NCI-H510A (cell line): ENCODE measurements at places on chromosomes 5 and 9.

DNA sequence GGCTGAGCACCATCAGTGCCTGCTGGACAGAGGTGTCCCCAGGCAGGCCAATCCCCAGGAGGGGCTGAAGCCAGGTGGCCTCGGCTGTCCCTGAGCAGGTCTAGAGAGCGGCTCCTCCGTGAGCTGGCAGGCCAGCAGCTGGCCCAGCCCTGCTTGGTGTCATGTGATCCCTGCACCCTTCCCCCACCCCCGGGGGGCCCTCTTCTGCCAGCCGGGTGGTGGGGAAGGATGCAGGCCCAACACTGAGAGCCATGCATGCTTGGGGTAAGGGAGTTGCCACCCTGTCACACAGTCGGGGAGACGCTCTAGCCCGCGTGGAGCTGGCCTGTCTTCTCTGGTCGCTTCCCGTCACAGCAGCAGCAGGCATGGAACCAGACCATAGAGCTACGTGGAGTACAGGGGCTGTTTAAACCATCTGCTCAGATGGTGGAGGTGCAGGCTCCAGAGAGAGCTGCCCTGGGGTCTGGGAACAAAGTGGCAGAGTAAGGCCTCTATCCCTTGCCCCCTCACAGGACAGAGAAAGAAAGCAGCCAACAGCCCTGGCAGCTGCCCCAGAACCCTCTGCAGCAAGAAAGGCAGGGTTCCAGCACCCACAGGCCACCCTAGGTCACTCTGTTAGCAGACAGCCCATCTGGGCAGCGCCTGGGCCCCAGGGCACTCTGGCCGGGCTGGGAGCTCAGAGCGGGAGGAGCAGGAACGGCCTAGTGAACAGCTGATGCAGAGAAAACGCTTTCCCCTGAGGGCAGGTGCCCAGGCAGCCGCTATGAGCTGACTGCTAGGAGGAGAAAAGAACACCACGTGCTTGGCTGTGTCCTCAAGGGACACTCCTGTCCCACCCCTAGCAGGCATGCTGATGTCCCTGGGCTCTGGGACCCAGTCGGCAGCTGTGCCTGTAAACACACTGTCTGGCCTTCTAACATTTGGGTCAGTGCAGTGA lies 6.8 kb downstream of the RALGDS start:
- no peak for DNase-seq

GRCh38 chr9:7443541-7443940 lies 356.0 kb downstream of the DMAC1 start:
- DNase-seq, result no peak

- DNase-seq, result peak; percentile 24
These were observed 2.0 kb upstream of the AJM1 start for GRCh38 chr9:136840140-136840876.

- no peak for DNase-seq
These were observed 33.7 kb downstream of the SLC31A2 start for GRCh38 chr9:113184539-113184938.

DNA sequence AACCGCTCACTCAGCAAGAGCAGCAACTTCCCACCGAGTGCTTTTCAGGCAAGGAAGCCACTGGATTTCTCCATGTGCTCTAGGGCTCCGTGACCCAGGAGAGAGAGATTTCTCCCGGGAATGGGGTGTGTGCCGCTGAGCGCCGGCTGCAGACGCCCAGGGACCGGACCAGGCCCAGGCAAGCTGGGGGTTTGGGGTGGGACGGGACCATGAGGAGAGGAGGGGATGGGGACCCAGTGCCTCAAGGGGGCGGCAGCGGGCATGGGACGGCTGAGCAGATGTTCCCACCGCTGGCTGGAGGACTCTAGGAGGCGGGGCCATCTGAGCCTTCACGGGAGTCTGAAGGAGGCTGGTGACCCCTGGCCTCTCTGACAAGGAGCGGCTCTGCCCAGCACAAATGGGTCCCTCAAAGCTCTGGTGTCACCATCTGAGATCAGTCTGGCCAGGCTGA lies 8.5 kb downstream of the LCN9 start:
- no peak for DNase-seq

GRCh38 chr5:149675610-149676201 lies 54.4 kb upstream of the PPARGC1B start:
- peak; percentile 50 for DNase-seq

DNA sequence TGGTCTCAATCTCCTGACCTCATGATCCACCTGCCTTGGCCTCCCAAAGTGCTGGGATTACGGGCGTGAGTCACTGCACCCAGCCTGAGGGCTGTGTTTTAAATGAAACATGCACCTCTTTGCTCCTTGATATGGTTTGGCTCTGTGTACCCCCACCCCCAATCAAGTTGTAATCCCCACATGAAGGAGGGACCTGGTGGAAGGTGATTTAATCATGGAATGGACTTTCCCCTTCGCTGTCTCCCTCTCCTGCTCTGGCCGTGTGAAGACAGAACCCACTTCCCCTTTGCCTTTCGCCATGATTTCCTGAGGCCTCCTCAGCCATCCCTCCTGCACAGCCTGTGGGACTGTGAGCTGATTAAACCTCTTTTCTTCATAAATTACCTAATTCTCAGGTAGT lies 12.5 kb upstream of the NOTCH1 start:
- no peak for DNase-seq

GRCh38 chr5:148397968-148398595 lies 14.3 kb downstream of the FBXO38 start:
- peak; percentile 14 for DNase-seq

DNA sequence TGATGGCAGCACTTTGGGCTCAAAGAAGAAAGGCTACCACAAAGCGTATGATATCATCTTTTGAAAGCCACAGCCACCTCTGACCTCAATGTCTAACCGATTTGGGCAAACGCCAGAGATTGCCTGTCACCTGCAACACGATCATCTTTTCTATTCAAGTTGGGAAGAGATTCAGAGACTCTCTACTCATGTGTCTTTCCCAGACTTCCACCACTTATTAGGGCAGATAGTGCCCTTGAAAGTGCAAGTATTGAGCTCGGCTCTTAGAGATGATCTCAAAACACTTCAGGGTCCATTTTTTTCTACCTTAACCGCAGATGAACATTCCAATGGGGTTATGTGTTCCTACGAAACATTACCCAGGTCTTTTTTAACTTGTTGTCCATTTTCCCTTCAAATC lies 213.7 kb downstream of the DRD1 start:
- no peak for DNase-seq

DNA sequence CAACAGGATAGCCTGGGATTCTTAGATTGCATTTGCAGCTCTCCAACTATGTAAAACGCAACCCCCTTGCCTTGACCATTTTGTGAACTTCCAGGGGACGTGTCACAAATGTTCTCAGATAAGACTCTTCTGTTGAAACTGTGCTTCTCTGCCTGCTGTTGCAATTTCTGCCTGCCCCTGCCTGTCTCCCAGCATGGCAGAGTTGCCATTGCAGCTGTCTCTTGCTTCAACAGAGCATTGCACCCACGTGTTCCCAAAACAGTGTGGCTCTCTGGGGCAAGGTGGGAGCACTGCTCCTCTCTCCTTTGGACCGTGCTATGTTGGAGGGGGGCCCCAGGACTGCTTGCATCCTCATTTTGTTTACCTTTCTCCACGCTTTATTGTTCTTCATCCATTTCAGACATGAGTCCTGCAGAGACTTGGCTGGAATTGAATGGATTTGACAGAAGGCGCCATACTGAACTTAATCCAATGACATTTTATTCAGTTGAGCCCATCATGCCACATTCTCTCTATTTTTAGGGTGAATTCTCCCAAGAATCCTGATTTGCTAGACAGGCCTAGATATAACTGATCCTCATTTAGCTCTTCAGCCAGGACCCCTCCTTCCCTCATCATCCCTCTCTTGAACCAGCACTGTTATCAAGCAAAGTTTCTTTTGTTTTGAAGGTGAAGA lies 90.7 kb downstream of the MAT2B start:
- DNase-seq, result no peak

GRCh38 chr9:130117816-130118632 lies 54.2 kb upstream of the NCS1 start:
- DNase-seq, result no peak

- no peak for DNase-seq
These were observed 4.3 kb downstream of the RAI14 start for GRCh38 chr5:34660444-34660843.

- DNase-seq, result peak; percentile 48
These were observed 2.9 kb downstream of the FPGS start for GRCh38 chr9:127805620-127806019.

DNA sequence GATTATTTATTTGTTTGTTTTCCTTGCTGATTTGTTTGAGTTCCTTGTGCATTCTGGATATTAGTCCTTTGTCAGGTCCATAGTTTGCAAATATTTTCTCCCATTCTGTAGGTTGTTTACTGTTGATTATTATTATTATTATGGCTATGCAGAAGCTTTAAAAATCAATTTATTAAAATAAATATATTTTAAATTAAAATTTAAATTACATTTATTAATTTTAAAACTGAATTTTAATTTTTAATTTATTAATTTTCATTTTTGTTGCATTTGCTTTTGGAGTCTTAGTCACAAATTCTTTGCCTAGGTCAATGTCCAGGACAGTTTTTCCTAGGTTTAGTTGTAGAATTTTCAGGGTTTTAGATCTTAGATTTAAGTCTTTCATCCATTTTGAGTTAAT lies 50.9 kb downstream of the SVEP1 start:
- no peak for DNase-seq
